ENCODE measurements at places on chromosomes 7 and 10.
A peak's percentile ranks its signal among the peaks of the same experiment; 100 is the strongest.

DNA sequence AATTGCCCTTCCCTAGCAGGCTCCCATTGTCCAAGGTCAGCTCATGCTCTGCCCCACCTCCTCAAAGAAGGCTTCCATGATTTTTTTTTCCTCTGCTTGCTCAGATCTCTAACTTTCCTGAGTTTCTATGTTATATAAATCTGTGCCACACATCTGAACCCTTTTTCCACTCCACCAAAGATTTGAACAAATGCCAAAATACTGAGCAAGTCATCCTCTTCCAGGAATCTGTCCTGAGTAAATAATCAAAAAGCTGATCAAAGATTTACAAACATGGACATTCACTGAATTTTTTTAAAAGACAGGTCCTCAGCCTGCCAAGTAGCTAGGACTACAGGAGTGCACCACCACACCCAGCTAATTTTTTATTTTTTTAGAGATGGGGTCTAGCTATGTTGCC lies 102.8 kb upstream of the ARID5B start:
- DNase-seq: no peak

- DNase-seq: no peak
These were observed 191.9 kb downstream of the ABCA13 start for GRCh38 chr7:48363174-48363573.

- peak; percentile 10 for DNase-seq
These were observed 551 bp downstream of the WASL start for GRCh38 chr7:123748171-123748733.

DNA sequence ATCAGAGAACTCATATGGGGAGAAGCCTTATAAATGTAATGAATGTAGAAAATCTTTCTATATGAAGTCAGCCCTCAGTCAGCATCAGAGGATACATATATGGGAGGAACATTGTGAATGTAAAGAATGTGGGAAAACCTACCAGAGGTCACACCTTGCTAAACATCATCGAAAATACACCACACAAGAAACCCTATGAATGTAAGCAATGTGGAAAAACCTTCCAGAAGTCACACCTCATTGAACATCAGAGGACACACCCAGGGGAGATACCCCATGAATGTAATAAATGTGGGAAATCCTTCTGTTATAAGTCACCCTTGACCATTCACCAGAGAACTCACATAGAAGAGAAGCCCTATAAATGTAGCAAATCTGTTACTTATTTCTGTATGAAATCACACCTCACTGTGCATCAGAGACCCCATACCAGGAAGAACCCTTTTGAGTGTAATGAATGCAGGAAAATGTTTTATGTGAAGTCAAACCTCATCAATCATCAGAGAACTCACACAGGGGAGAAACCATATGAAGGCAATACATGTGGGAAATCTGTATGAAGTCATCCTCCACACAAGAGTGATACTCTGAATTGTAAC lies 30.8 kb downstream of the ZNF12 start:
- no peak for DNase-seq

- no peak for DNase-seq
These were observed 92.3 kb downstream of the VTI1A start for GRCh38 chr10:112539340-112539739.

GRCh38 chr7:223118-223800 lies 30.9 kb downstream of the FAM20C start:
- DNase-seq: no peak
